CD4-positive, alpha-beta T cell treated with Interferon gamma for 1 hour (primary cell): ENCODE measurements at places on chromosomes 11 and 22.

- no peak for DNase-seq
These were observed 37.7 kb downstream of the OR5P2 start for GRCh38 chr11:7759010-7759409.

- no peak for DNase-seq
These were observed 58.8 kb upstream of the ZBED5 start for GRCh38 chr11:10916665-10917064.

DNA sequence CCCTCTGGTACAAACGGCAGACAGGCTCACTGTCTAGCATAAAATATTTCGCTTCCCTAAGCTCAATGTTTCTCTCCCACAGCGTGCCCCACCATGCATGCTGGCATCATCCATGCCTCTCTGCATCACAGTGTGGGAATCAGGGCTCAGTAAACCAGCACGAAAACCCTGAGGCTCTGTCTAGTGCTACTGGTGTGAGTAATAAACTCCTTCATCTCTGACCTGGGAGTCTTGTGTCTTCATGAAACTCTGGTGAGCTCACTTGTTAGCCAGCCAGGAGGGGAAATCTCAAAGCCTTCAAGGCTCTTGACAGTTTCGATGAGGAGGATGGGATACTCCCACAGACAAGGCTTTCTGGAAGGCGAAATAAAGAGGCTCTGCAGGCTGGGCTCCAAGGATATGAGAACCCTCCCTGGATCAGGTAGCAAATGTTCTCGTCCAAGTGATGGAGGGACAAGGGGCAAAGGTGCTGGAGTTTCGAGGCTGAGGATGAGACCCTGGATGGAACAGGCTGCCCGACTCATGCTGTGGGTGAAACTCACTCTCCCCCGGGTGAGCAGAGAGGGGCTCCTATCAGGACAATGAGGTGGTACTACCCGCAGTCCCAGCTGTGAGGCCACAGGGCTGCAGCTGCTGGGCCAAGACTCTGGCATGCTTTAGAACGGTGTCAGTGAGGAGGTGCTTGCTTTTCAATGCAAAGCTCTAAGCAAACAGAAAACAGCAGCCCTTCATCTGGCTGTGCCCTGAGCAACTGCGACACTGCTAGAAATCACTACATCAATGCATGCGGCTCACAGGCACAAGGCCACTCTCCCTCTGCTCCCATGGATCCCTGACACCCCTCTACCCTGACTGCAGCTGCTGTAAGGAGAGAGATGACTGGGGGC, 69.3 kb downstream of the SHANK2 start:
- DNase-seq, result no peak

- DNase-seq, result no peak
These were observed 761.3 kb downstream of the OPCML start for GRCh38 chr11:132770829-132771530.

DNA sequence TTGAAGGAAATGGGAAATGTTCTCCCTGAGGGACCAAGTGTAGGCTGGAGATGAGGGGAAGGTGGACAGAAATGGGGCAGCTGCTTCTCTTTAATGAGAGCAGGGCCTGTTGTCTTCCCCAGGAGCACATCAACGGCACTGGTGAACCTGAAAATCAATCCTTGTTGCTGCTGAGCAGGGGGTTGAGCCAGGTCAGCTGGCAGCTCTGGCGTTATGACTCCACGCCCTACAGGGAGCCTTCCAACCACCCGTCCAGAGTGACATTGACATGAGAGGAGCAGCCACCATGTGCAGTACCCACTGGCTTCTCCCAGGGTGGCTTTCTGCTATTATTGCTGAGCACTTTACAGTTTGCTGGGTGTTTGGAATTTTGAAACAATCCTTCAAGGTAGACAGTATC, 116.9 kb upstream of the LDLRAD3 start:
- no peak for DNase-seq

DNA sequence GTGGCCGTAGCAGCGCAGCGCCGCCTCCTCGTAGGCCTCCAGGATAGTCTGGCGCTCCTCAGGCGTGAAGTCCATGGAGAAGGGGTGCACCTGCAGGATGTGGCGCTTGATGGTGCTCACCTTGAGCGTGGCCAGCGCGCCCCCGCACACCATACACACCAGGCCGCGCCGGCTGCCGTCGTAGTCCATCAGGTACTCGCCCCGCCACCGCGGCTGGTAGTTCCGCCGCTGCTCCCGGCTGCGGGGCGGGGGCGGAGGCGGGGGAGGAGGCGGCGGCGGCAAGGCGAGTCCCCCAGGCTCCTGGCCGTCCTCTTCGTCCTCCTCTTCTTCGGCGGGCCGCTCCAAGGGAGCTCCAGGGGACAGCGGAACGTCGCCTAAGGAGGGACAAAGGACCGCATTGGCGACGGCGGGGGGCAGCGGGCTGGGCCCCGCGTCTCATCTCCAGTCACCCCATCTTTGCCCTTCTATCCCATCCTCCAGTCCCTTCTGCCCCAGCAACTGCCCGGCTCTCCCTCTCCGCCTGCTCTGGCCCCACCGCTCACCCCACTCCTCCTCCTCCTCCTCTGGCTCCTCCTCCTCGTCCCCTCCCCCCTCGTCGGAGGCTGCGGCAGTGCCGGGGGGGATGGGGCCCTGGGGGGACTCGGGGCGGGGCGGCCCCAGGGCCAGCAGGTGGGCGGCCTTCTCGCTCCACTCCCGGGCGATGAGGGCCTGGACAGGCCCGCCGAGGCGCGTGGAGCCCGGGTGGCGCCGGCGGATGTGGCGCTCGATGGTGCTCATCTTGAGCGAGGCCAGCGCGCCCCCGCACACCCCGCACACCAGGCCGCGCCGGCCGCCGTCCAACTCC, 4.9 kb downstream of the ZFTA start:
- DNase-seq, result no peak

DNA sequence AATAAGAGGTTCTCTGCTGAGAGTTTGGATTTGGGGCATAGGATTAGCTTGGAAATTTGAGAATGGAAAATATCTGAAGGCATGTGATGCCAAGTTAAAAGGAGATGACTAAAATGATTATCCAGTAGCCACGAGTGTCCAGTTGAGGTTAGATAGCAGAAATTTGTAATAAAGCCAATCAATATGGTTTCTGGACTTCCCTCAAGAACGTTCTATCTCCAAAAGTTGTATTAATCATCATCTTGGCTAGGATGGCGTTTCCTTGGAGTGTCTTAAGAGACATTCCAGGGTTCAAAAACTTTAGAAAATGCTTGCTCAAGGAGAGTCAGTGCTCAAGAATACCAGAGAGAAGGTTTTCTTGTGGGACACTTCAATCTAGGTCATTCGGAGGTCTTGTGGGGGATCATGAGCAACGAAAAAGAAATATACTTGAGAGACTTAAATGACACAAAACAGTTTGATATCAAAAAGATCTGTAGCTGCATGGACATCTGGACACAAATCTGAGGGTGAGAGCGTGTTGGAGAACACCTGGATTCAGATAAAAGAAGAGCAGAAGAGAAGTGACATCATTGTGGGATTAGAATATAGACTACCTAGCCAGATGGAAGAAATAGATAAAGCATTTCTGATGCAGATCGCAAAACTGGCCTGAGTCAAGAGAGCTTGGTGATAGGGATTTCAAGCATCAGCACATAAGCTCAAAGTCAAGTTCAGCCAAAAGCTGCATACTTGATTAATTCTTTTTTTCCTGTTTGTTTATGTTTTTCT, 97.7 kb downstream of the ARFGAP2 start:
- no peak for DNase-seq

DNA sequence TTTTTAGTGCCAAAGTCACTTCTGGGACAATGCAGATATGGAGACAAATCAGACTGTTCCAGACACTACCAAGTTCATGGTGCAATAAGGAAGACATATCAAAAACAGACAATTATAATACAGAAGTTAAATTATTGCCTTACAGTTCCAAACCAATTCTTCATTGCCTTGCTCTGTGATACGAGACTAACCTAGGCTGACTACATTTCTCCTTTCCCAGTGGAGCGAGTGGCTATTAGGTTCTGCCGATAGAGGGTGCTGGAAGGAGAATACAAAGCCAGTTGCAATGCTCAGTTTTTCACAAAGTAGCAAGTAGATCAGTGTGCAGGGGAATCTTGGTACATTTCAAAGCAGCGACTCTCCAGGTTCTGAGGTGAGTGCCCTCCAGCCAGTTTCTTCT, 67.8 kb downstream of the FAM168A start:
- no peak for DNase-seq

DNA sequence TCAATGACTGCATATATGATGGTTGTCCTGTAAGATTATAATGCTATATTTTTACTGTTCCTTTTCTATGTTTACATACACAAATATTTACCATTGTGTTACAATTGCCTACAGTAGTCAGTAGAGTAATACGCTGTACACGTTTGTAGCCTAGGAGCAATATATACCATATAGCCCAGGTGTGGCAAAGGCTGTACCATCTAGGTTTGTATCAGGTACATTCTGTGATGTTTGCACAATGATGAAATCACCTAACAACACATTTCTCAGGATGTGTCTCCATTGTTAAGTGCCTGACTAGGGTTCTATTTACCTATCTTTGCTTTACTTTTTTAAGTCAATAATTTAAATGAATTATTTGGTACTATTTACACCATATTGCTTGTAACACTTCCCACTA, 21.9 kb downstream of the PRR5L start:
- DNase-seq, result no peak

- no peak for DNase-seq
These were observed 309 bp downstream of the OR8B12 start for GRCh38 chr11:124543145-124543544.

- no peak for DNase-seq
These were observed 168.8 kb upstream of the ISX start for GRCh38 chr22:34897126-34897525.

DNA sequence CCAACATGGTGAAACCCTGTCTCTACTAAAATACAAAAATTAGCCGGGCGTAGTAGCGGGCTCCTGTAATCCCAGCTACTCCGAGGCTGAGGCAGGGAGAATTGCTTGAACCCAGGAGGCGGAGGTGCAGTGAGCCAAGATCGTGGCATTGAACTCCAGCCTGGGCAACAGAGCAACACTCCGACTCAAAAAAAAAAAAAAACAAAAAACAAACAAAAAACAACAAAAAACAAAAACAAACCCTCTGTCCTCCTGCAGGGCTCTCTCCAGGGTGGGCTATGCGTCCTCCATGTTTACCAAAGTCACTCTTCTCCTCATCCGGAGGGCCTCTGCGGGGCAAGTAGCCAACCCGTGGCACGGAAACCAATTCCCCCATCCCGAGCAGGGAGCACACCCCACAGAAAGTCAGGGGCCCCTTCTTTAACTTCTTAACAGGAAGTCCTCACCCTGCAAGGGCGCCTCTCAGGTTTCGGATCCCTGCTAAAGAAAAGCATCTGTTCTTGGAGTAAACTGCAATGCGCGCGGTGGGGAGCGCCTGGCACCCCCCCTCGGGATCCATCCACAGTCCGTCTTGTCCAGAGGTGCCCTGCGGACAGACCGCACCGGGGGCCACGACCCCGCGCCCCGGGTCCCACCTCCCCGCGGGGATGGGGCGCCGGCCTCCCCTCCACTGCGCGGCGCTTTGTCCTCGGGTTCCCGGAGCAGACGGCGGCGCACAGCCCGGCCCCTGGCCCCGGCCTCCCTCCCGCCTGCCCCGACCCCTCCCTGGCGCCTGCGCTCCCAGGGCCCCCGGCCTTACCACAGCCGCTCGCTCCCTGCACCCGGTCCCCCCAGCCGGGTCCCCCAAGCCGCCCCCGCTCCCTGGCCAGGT, 712 bp downstream of the CERK start:
- DNase-seq, result peak; percentile 34
